ENCODE measurements at places on chromosomes 7 and 10.

GRCh38 chr10:79184145-79184625 is 115.4 kb downstream of the ZMIZ1 start:
- no peak for DNase-seq

GRCh38 chr10:100014071-100014762 is 4.5 kb upstream of the DNMBP start:
- DNase-seq = no peak

GRCh38 chr7:46292741-46293140 is 371.7 kb upstream of the IGFBP3 start:
- no peak for DNase-seq

DNA sequence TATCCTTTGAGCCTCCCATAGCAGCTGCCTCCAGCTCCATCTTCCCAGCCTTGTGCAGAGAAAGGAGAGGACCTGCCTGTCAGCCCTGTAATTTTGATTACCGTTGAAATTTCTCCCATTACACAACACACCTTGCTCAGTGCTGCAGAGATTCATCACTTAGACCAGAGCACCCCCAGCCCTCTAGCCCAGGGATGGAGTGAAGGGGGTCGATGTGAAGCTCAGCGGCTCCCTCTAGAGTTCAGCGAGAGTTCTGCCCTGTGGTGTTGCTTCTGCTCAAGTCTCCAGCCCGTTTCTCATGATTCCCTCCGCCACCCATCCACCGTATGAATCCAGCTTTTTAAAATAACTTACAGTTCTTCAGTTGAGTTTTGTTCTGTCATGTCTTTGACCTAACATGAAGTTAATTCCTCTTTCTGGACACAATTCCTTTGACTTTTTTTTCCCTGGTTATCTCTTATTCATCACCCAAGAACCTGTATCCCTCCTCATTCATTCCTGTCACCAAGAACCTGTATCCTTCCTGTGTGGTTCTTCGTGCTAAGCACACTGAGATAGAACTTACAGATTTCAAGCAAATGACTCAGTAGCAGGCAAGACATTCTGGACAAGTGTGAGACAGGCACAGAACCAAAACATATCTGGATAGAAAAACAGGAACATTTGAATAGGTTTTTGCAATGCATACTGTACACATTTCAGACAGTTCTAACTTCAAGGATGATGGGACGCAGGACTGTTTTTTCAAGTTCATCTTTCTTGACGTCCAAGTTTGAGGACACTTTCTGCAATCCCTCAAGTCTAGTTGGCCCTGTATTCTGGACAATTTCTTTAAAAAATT is 35.0 kb upstream of the ZNF32 start:
- no peak for DNase-seq

- DNase-seq = no peak
These were observed 2.2 kb downstream of the TRIM56 start for GRCh38 chr7:101087334-101088068.

DNA sequence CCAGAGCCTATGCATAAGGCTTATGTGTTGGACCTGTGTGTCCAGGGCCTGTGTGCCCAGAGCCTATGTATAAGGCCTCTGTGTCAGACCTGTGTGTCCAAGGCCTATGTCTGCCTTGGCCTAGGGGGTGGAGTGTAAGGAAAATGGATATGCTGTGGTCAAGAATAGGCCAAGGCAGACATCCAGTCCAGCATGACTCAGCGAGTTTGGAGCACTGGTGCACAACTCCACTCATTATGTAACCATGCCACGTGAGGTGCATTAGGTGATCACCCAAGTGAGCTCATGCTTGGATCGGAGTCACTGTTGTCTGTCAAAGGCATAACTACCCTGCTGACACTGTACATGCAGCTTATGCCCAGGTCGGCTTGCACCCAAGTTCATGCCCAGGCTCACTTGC is 238.9 kb downstream of the CACNA2D1 start:
- DNase-seq = no peak

DNA sequence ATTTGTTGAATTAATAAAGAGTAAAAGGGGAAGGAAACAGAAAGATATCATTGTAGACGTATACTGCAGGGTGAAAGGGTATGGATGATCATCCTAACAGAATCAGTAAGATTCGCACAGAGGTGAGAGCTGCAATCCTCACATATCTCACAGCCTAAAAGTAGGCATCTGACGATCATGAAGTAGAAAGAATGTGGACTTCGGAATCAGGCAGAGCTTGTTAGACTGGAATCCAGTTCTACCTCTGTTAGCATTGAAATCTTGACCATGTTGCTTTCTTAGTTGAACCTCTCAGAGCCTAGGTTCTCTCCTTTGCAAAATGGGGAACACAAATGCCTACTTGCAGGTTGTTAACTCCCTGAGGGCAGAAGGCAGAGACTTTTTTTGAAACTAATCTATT is 320.0 kb upstream of the C7orf33 start:
- DNase-seq = no peak
